ENCODE measurements at places on chromosomes 5 and 9.

DNA sequence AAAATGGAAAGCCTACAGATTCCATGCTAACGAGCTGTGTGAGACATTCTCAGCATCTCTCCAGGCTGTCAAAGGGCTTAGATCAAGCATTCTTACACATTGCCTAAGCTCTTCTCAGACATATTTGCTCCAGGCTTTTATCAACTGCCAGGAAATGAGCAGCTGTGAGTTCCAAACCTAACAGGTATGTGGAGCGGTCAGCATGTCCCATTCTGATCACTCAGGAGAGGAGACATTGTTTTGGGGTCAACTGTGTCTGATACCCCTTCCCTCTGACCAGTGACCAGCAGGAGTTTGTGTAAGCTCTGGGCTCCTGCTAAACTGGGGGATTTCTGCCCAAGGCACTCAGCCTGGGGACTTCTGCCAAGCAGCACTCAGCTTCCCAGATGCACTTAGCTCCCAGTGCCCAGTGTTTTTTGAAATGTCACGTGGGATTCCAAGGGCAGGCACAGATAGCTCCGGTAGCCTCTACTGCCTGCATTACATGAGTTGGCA is 229.1 kb downstream of the SEC61B start:
- DNase-seq, result no peak

DNA sequence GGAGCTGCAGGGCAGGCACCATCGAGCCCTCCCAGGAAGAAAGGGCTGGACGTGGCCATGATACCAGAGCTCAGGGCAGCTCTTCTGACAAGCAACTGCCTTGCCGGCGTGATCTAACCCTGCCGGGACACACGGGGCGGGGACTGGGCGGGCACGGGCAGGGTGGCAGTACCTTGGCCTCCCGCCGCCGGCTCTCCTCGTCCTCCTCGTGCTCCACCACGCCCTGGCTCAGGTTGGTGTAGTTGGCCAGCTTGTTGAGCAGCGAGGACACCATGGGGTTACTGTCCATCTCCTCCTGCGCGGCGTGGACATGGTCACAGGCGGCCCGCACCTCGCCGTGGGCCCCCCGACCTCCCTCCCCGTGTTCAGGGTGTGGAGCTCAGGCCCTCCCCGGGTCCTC is 18.5 kb downstream of the SLC12A7 start:
- no peak for DNase-seq

GRCh38 chr5:164358531-164359259 is 853.3 kb downstream of the MAT2B start:
- peak; percentile 55 for DNase-seq

- DNase-seq, result no peak
These were observed 145.3 kb downstream of the TTLL11 start for GRCh38 chr9:121947775-121948174.

DNA sequence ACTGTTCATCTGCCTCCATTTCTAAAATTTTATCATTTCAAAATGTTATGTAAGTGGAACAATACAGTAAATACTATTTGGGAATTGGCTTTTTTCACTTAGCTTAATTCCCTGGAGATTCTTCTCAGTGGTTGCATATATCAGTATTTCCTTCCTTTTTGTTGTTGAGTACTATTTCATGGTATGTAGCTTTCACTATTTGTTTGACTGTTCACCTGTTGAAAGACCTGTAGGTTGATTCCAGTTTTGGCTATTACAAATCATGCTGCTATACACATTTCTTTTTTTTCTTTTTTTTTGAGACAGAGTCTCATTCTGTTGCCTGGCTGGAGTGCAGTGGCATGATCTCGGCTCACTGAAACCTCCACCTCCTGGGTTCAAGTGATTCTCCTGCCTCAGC is 33.0 kb upstream of the PWWP2A start:
- no peak for DNase-seq

- peak; percentile 50 for DNase-seq
These were observed 79.4 kb downstream of the CAAP1 start for GRCh38 chr9:26813247-26813646.

- no peak for DNase-seq
These were observed 6.7 kb downstream of the ECM2 start for GRCh38 chr9:92529124-92529523.
